ENCODE measurements at places on chromosomes 1 and 21. TPM values are rescaled to one million over a fixed set of nuclear protein-coding genes. Genes with fewer than 3 reads are reported as not detected.

PLXNA2 gene
- 60.7 TPM for total RNA-seq

IKBKE gene
- total RNA-seq: 1.1 TPM

TRIM63 gene
- 0.16 TPM for total RNA-seq

COL8A2 gene
- total RNA-seq: 1.1 TPM

TPTE gene
- total RNA-seq: not detected

CACNA1S gene
- total RNA-seq: under 0.01 TPM

OVAAL gene
- not detected for total RNA-seq

MTARC1 gene
- 9.4 TPM for total RNA-seq

OLFML3 gene
- total RNA-seq: 22.5 TPM

HSD3B2 gene
- total RNA-seq: not detected

SYTL1 gene
- not detected for total RNA-seq

PLPPR4 gene
- total RNA-seq: 211 TPM

PCSK9 gene
- 4.1 TPM for total RNA-seq

APOBEC4 gene
- not detected for total RNA-seq

LRRC53 gene
- not detected for total RNA-seq

AIRE gene
- total RNA-seq: not detected

- no peak for DNase-seq
Observed at GRCh38 chr1:7262611-7263010, 477.4 kb downstream of the CAMTA1 start.

GRCh38 chr1:113142791-113143190, 69.8 kb downstream of the LRIG2 start:
- no peak for DNase-seq

GRCh38 chr1:9852410-9853248, 28.9 kb upstream of the CLSTN1 start:
- DNase-seq: peak; percentile 77

DNA sequence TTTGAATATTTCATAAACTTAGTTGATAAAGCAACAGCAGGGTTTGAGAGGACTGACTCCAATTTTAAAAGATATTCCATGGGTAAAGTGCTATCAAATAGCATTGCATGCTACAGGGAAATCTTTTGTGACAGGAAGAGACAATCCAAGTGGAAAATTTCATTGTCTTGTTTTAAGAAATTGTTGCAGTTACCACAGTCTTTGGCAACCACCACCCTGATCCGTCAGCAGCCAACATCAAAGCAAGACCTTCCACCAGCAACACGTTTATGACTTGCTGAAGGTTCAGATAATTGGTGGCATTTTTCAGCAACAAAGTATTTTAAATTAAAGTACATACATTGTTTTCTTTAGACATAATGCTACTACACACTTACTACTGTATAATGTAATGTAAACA, 47.8 kb downstream of the ADGRL4 start:
- no peak for DNase-seq

- DNase-seq: no peak
Observed at GRCh38 chr1:87106867-87107266, 192.4 kb downstream of the HS2ST1 start.

DNA sequence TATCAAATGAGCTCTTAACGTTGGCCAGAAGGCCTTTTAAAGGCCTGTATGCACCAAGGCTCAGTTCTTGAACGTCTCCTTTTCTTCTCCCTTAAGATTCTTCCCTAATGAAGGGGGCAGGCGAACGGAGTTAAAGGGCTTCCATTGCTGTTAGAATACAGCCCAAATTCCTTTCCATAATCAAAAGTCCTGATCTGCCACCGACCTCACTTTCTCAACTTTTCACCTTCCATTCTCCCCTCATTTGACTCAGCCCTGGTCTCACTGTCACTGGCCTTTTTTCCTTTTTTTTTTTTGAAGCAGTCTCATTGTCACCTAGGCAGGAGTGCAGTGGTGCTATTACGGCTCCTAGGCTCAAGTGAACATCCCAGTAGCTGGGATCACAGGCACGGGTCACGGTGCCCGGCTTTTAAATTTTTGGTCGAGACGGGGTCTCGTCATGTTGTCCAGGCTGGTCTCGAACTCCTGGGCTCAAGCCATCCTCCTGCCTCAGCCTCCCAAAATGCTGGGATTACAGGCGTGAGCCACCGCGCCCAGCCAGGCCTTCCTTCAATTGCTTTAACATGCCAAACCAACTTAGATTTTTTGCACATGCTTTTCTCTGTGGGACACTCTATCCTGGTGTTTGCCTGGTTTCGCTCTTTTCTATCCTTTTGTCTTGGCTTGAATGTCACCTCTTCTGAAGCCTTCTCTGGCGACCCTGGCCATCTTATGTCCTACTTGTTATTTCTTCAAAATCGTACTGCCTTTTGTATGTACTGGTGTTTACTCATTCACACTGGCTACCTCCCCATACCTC, 612 bp upstream of the CMPK1 start:
- no peak for DNase-seq

- no peak for DNase-seq
Observed at GRCh38 chr1:197341626-197342025, 73.6 kb downstream of the CRB1 start.

GRCh38 chr1:212587888-212588510, 20.6 kb upstream of the ATF3 start:
- DNase-seq: no peak

DNA sequence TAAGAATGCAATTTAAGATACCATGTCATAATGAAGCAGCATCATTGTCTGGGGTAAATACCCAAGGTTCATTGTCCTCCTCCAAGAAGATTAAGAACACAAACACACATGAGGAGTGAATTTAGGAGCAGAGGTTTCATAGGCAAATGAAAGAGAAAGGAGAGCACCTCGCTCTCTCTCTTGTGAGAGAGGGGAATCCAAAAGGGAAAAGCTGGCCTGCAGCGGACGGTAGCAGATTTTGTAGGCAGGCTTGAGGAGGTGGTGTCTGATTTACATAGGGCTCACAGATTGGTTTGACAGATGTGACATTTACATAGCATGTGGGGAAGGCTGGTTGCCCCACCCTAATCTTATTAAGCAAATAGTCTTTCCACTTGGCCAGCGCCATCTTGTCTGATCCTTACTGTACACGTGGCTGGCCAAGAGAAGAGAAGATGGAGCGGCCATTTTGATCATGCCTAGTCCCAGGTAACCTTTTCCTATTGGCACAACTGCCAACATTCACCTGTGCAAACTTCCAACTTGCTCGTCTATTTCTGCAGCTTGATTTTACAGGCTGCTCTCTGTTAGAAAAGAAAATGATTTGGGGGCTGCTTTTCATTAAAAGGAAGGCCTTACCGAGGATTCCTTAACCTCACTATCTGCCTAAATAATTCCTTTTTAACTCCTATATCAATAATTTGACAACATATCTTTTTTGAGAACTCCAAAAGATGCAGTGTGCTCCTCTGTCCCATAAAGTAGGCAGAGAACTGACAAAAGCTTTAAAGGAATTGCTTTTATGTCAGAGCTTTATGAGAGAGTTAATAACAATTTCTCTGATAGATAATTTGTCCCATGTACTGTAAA, 16.0 kb upstream of the LRRC7 start:
- DNase-seq: no peak

GRCh38 chr1:65066419-65066765, 81.6 kb upstream of the AK4 start:
- no peak for DNase-seq

DNA sequence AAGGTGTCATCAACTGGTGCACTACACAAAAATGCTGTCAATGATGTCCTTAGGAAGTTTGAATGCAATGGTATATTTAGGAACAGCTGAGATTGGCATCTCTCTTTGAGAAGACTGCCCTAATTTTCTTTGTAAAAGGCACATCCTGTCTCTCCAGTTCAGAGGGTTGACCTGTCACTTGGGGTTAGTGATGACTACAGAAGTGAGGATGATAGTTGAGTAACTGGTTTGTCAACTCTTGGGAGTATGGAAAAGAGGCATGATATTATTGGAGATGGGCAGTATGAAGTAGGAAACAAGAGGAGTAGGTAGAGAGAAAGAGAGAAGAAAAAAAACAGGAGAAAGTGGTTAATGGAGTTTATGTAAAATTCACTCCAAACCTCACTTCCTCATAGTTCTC, 40.4 kb upstream of the PIGC start:
- DNase-seq: no peak

DNA sequence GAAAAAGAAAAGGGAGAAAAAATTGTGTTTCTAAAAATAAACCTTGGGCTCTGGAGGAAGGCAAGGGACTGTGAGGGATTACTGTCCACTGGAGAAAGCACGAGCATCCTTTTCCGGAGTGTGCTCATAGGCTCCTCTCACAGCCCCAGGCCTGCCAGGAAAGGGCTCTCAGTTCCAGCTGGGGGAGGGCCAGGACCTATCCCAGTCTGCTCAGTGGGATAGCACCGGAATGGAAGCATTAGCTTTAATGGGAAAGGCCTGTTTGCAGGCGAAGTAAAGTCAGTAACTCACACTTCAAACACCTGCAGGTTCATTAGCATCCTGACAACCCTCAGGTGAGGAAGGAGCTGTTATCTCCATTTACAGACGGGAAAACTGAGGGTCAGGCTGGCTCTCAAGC, 113.9 kb upstream of the USP24 start:
- DNase-seq: no peak

GRCh38 chr21:42652527-42653230, 742 bp upstream of the PDE9A start:
- peak; percentile 30 for DNase-seq

GRCh38 chr1:46587069-46587468, 17.0 kb downstream of the MKNK1 start:
- DNase-seq: peak; percentile 18

- DNase-seq: no peak
Observed at GRCh38 chr1:237199026-237199425, 157.0 kb downstream of the RYR2 start.

- DNase-seq: no peak
Observed at GRCh38 chr1:61247881-61248752, 165.8 kb downstream of the NFIA start.

DNA sequence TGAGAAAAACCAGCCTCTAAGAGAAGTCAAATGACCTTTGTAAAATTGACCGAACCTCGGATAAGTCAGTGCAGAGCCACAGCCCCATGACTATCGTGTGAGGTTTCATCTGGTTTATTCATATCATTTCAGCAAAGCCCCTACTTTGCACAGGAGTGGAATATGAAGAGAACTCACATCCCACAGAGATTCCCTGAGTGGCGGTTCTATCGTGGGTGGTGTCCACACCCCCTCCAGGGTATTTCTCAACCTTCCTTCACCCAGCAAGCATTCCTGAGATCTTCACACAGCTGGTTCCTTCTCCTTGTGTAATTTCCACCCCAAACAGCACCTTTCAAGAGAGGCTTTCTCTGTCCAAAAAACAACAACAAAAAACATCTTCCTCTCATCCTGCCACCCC, 47.5 kb downstream of the EVA1C start:
- DNase-seq: no peak

- no peak for DNase-seq
Observed at GRCh38 chr21:25191141-25191540, 416.1 kb downstream of the MRPL39 start.

GRCh38 chr1:108961752-108962486, 1.4 kb downstream of the CLCC1 start:
- DNase-seq: no peak

DNA sequence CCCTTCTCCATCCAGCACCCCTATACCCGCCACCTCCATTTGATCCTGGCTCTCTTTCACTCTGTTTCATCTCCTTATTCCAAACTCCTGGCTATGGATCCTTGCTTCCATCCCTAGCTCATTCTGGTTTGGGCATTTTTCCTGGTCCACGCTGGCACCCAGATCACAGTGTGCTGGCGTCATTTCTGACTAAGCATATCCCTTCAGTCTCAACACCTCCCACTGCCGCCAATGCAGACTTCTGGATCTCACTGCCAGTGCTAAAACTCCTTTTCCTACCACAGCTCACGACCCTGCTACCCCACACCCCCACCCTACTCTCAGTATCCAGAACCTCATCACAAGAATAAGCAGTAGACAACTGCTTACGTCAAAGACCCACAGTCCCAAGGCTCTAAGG, 16.3 kb downstream of the SEC16B start:
- peak; percentile 56 for DNase-seq

- DNase-seq: no peak
Observed at GRCh38 chr1:69138172-69138571, 429.6 kb upstream of the LRRC7 start.

DNA sequence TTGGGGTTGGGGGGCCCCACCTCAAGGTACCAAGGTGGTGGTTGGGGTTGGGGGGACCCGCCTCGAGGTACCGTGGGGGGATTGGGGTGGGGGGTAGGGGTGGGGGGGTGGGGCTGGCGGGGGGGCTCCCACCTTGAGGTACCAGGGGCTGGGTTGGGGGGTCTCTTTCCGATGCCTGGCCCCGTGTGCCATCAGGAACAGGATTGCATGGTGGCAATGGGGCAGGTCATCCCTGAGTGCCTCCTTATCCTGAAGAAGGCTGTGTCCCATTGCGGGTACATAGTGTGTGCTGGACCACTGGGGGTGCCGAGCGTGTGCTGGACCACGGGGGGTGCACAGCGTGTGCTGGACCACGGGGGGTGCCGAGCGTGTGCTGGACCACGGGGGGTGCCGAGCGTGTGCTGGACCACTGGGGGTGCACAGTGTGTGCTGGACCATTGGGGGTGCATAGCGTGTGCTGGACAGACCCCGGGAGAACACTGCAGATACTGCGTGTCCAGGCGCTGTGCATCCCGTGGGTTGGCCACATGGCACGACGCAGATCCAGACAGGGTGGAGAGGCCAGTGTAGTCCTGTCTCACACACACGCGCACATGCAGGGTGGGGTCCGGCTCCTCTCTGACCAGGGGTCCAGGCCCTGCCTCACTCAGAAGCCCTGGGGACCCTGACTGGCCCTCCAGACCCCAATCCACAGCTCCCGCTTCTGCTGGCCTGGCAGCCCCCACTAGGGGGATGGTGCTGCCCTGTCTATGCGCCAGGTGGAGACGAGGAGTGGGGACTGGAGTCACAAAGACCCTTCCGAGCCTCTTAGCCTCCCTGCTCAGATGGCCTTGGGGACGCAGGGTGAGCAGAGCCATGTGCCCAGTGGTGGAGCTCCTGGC, 4.2 kb downstream of the SCNN1D start:
- DNase-seq: no peak

DNA sequence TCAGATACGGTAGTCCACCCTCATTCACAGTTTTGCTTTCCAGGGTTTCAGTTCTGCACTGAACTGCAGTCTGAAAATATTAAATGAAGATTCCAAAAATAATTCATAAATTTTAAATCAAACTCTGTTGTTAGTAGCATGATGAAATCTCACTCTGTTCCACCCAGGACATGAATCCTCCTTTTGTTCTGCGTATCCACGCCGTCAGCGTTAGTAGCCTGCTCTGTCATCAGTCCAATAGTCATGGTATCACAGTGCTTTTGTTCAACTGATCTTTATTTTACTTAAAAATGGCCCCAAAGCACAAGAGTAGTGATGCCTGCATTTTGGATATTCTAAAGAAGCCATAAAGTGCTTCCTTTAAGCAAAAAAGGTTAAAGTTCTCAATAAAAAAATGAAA, 23.9 kb downstream of the CHD1L start:
- DNase-seq: no peak

Data from occipital lobe (tissue), 3 donors.